Umbilical cord (tissue), 2 donors: ENCODE measurements at places on chromosomes 4 and X. TPM values are rescaled to one million over a fixed set of nuclear protein-coding genes. Genes with fewer than 3 reads are reported as not detected.
A peak's percentile ranks its signal among the peaks of the same experiment; 100 is the strongest.

- DNase-seq: no peak
Measured at GRCh38 chrX:1835056-1835455, 220.2 kb downstream of the ASMT start.

GRCh38 chr4:92074839-92075238 is 228.9 kb upstream of the GRID2 start:
- DNase-seq: no peak

DNA sequence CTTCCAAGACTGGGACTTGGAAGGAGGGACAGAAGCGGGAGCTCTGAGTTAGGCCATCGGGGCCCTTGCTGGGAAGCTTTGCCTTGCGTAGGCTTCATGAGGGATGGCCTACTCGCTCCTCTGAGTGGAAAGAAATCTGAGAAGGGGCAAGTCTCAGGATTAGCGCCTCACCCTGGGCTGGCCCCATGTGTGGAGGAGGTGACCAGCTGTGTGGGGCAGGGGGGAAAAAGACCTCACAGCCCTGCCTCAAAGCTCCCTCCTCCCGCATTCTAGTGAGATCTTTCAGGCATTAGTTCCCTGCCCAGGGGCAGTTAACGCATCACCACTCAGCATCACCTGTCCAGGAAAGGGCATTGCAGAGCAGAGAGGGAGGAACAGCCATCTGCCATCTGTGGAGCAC is 156.1 kb downstream of the ENPP6 start:
- no peak for DNase-seq

DNA sequence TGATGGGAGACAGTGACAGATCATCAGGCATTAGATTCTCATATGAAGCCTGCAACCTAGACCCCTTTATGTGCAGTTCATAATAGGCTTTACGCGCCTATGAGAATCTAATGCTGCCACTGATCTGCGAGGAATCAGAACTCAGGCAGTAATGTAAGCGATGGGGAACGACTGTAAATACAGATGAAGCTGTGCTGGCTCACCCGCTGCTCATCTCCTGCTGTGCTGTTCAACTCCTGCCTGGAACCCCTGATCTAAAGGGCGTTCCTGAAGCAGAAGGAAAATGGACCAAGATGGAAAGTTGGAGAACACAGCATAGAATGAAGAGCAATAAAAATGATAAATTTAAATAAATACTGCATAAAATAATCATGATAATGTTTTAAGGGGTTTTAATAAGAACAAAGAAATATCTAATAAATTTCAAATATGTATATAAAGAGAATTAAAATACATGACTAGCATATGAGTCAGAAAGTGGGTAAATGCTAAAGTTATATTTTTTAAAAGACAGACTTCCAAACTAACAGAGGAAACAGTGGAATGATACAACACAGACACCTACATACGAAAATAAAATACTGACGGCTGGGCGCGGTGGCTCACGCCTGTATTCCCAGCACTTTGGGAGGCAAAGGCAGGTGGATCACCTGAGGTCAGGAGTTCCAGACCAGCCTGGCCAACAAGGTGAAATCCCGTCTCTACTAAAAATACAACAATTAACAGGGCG is 59.2 kb downstream of the RBM47 start:
- no peak for DNase-seq

DNA sequence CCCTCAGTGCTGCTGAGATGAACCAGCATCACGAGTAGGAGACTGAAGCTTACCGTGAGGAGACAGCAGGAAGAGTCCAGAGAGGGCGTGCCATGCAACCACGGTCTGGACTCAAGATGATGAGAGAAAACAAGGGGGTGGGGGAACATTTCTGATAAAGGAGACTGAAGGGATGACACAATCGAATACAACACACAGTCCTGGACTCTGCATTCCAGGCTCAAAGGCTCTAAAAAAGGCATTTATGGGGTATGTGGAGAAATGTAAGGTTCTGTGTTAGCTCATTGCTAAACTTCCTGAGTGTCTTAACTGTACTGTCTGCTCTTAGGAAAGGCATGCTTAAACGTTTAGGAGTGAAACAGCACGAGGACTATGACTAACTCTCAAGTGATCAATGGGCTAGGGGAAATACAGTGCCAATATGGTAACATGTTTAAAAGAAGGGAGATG is 20.6 kb upstream of the IRAK1 start:
- peak; percentile 93 for DNase-seq

- peak; percentile 28 for DNase-seq
Measured at GRCh38 chrX:53288189-53288588, 6.8 kb upstream of the IQSEC2 start.

- DNase-seq: peak; percentile 32
Measured at GRCh38 chr4:155762334-155762733, 3.5 kb downstream of the GUCY1B1 start.

GRCh38 chr4:613126-613525 is 12.2 kb upstream of the PDE6B start:
- no peak for DNase-seq

DNA sequence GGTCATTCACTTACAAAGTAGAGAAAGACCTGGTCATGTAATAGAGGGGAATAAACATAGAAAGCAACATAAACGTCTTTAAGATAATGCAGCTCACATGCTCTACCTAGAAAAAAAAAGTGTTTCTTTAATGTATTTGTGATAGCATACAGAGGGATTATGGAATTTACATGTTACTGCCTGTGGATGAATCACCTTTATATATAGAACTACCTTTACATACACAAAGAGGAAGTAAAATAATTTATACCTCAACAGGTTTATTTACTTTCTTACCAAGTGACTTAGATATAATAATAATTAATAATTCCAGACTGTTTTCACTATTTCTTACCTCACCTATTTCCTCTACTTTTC is 81.5 kb downstream of the PPP3CA start:
- no peak for DNase-seq

GRCh38 chr4:23373261-23373660 is 516.6 kb downstream of the PPARGC1A start:
- DNase-seq: no peak

DNA sequence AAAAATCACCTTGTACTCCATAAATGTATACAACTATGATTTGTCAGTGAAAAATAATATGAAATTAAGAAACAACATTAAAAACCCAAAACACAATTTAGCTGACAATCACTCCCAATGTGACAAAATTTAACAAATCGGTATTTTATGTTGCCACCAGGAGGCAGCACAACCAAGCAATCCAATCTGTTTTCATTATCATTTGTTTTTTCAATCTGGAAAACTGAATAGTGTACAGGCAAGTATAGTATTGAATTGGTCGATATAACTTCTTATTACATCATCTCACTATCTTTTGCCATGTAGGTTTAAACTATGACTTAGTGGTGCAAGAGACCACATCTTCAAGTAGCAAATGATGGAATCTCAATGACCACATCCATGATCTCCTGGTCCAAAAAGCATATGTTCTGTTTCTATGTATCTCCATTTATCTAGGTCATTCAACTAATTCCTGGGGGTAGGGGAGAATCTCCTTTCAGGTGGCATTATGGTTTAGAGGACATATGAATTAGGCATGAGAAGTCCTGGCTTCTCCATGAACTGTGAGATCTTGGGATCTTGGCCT is 112.9 kb upstream of the AGA start:
- DNase-seq: peak; percentile 25

GRCh38 chr4:8306511-8307021 is 37.0 kb downstream of the HTRA3 start:
- peak; percentile 25 for DNase-seq

DNA sequence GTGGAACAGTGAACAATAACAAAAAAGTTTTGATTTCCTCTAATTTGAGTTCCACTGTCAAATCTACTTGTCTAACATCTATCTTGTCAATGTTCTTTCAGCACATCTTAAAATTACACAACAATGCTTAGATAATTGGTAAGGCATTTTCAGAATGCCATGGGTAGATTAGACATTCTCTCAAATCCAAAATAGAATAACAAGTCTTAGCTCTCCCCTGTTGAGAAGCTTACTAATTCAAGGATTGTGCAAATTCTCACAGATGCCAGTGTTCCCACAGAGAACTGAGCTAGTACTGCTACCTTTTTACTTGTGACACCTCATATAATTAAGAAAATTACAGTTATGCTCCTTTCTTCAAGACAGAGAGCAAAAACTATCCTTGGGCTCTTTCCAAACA is 2442.0 kb downstream of the PCDH7 start:
- DNase-seq: no peak

DNA sequence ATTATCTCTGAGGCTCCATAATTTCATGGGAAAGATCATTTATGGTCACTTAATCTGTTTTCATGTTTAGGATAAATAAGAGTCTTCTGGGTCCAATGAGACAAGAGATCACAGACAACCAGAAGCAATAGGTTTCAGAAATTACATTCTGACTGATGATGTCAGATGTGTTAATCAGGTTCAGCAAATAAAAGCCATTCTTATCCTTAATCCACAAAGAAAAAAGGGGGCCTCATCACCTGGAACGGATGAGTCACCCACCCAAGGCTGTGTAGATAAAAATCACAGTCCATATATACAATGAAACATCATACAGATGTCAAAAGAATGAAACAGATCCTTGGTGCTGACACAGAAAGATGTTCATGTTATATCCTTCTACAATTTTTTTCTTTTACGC is 36.6 kb downstream of the SYTL4 start:
- no peak for DNase-seq

DNA sequence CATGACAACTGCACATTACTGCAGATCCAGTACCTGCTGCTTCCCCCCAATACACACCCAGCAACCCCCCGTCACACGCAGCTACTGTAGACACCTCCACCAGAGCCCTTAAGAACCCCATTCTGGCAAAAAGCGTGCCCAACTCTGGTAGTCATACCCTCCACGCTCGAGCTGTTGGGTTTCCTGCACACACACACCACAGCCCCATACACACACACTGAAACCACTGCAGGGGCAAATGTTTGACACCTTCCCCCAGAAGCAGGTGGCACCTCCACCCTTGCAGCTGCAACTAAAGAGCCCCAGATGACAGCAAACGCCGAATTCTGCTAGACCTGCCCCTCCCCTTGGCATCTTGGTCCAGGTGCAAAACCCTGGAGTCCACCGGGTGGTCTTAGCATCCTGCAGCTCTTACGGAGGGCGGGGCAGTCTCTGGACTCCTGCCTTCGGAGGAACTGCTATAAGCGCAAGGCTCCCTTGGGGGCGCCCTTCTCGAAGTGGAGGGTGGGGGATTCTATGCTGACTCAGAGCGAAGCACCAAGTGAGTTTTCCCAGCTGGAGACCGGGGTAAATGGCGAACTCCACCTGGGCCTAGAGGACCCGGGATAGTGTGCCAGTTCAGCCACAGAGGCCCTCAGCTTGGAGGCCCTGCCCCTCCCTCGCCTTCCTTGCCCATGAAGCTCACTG is 1.5 kb downstream of the FRMPD3 start:
- DNase-seq: no peak

GRCh38 chr4:1488357-1488756 is 82.1 kb upstream of the NKX1-1 start:
- DNase-seq: no peak

DNA sequence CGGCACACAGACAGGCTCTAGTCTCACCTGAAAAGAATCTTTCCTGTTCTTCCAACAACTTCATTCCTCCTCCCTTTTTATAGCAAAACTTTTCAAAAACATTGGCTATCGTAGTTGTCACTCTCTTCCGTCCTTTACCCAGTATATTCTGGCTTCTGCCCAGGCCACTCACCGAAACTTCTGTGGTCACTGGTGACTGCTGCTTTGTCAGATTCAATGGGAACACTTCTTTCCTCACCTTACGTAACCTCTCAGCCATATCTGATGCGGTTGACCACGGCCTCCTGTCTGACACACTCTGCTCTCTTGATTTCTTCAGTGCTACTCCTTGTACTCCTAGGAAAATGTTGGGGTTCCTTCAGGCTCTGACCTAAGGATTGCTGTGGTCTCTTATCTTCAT is 9.2 kb upstream of the RNF150 start:
- no peak for DNase-seq

- no peak for DNase-seq
Measured at GRCh38 chr4:5019274-5019673, at the start of gene CYTL1. Gene CYTL1 (minus strand): TSS chr4:5019458. CDS start chr4:5019445, 13 bp downstream.

GRCh38 chrX:10756441-10756840 is 136.1 kb upstream of the MID1 start:
- peak; percentile 75 for DNase-seq

The NALF2 gene
- total RNA-seq: 0.24 TPM

The APELA gene
- 2.2 TPM for total RNA-seq

The UGT2B10 gene
- 0.96 TPM for total RNA-seq

The LNX1 gene
- total RNA-seq: 30.8 TPM

The WDR44 gene
- total RNA-seq: 11.3 TPM

The PAGE2B gene
- not detected for total RNA-seq

The SHROOM4 gene
- 7.0 TPM for total RNA-seq

The STOX2 gene
- total RNA-seq: 17.6 TPM
